ENCODE measurements at places on chromosomes 16 and 17.

DNA sequence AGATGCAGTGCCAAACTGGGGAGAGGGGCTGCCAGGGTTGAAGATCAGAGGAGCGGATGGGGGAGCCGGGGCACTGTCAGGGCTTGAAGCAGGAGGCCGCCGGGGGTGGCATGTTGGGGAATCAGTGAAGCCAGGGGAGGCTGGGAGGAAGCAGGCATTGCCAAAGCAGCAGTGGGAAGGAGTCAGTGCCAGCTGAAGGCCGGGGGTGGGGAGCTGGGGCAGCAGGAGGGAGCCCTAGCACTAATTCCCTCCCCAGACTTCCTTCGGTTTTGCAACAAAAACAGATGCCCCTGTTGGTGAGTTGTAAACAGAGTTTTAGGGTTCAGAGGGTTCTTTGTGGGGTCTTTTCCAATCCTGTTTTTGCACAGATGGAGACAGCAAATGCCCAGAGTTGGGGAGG, 10.9 kb upstream of the TAC4 start:
- no peak for DNase-seq

- DNase-seq = no peak
These were observed 583.4 kb upstream of the PSMD7 start for GRCh38 chr16:73713251-73713650.

- DNase-seq = no peak
These were observed 3.0 kb downstream of the TNK1 start for GRCh38 chr17:7383742-7384488.

- peak; percentile 33 for DNase-seq
These were observed 45.5 kb upstream of the ZFHX3 start for GRCh38 chr16:73093146-73094144.

DNA sequence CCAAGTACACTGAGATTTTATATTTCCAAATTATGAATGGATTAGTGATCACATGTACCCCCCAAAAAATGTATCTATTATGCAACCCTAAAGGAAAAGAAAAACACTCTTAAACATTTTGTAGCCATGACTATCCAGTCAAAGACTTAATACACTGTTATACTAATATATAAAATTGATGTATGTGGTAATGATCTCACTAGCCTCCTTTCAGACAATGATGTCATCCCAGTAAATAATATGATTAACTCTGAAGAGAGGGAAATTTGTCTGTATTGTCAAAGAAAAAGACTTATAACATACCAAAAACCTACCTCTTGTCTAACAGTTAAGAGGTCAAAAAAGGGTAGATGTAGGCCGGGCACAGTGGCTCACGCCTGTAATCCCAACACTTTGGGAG, 80.7 kb downstream of the USP32 start:
- no peak for DNase-seq

- DNase-seq = no peak
These were observed 4.0 kb upstream of the PPP1R27 start for GRCh38 chr17:81838753-81839255.

- peak; percentile 96 for DNase-seq
These were observed 99.4 kb upstream of the CHMP6 start for GRCh38 chr17:80892019-80892855.

- no peak for DNase-seq
These were observed 7.7 kb upstream of the PECAM1 start for GRCh38 chr17:64398320-64398719.

- no peak for DNase-seq
These were observed 24.3 kb upstream of the ASGR2 start for GRCh38 chr17:7138800-7139381.

- DNase-seq = peak; percentile 35
These were observed 334.3 kb upstream of the TBX2 start for GRCh38 chr17:61065263-61065773.

DNA sequence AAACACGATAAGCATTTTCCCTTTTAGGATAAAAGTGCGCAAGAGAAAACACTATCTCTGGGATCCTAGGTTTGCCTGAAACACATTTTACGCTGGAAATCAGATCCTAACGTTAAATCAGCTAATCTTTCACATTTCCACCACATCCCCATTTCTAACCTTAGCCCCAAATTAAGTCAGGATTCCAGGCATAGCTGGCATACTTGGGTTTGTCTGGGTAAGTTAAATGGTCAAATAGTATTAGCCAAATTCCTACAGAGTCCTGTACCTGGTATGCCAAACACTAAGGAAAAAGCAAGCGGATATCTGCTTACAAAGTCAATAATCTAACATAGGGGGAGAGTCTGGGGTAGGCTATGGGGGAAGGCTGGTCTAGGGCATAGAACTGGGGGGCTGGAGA, 557.4 kb upstream of the ZFHX3 start:
- DNase-seq = peak; percentile 44

GRCh38 chr16:89201439-89202377, 1.4 kb upstream of the SLC22A31 start:
- DNase-seq = peak; percentile 25
